ENCODE measurements at places on chromosomes 5 and 9.
A peak's percentile ranks its signal among the peaks of the same experiment; 100 is the strongest.

- DNase-seq = no peak
These were observed 203.4 kb downstream of the EFNA5 start for GRCh38 chr5:107467137-107467932.

DNA sequence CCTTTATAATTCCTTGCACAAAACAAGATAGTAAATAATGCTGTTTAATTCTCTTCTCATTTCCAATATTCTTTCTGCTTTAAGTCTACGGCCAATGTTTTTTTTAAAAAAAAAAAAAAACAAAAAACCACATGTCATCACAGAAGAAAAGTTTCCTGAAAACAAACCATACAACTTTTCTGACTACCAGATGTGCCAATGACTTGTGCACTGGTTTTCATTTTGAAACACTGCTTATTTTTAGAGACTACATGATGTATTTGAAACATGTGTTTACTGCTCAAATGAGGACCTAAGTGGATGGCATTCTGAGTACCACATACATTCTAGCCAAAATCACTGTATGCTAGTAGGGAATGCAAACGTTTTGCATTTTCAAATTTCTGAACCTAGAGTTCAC, 167.9 kb downstream of the GLIS3 start:
- no peak for DNase-seq

DNA sequence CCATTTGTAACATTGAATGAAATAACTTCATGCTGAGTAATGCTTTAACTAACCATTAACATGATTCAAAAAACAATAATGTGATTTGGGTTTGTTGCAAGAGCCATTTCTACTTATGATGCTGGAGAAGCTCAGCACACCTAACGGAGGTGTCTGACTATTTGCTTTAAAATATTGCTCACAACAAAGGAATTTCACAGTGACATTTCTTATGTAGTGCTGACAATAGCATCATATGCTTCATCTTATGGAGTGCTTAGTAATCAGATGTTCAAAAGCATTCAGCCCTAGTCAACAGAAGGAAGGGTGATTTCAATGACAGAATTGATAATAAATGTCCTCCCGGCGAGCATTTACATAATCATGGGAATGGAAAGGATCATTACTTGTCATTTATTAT, 1003.3 kb upstream of the COX7C start:
- DNase-seq = no peak

- no peak for DNase-seq
These were observed 31.9 kb downstream of the BARHL1 start for GRCh38 chr9:132614324-132614723.

- DNase-seq = no peak
These were observed 74.7 kb upstream of the RASGRF2 start for GRCh38 chr5:80885396-80886000.

DNA sequence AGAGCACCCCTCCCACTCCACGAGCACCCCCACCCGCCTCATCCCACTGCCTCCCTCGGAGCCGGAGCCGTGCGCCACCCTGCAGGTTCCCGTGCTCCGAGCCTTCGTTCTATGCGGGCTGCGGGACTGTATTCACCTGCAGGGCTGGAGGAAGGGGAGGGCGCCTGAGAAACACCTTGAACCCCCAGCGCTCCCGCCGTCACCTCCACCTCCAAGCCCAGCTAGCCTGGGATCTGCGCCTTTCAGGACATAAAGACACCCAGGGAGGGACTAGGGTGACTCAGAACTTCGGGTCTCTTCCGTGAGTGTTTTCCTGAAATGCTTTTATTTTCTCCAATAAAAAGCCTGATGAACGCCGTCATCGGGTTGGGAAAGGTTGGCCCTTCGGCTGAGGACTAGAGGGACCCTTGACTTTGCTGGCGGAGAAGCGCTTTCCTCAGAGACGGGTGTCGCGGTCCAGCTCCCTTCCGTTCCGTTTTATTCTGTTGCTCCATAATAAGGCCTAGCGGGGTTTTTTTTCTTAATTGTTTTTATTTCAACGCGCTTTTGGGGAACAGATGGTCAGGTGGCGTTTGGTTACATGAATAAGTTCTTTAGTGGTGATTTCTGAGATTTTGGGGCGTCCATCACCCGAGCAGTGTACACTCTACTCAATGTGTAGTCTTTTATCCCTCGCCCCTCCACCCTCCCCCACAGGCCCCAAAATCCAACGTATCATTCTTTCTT, 4.6 kb downstream of the TLX3 start:
- DNase-seq = no peak

GRCh38 chr9:22469928-22470544, 23.4 kb downstream of the DMRTA1 start:
- no peak for DNase-seq

DNA sequence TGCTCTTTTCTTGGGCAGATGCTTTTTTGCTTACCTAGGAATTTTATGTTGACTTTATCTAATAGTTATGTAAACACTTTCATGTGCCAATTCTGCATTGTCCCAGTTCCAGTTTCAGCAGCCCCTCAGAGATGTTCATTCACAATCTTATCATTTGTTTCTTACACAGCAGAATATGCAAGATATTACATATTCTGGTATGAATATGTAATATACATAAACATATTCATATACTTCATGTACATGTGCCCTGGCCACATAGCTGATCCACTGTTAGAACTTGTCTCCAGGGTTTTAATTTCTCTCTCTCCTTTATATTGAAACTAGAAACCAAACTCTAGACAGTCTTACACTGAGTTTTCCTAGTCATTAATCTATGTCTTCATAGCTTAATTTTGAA, 90.2 kb upstream of the PARP8 start:
- DNase-seq = no peak

DNA sequence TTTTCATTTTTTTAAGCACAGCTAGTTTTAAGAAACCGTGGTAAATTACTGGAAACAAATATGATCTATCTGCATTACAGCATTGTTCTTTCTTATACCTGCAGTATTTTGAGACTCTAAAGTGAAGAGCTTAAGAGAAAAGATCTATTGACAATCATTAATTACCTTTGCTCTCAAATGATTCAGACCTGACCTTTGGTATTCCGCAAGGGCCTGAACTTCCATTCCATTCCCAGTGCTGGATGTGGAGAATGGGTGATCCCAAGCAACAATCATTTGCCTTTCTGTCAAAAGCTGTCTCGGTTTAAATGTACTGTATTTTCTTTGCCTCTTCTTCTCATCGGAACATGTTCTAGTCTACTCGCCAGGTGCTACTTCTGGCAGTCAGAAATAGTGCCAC, 18.9 kb downstream of the NREP start:
- no peak for DNase-seq

- no peak for DNase-seq
These were observed 32.4 kb downstream of the HAPLN1 start for GRCh38 chr5:83688281-83688680.

GRCh38 chr9:98168941-98169488, 23.4 kb downstream of the CORO2A start:
- DNase-seq = peak; percentile 87

GRCh38 chr5:36744773-36745589, 131.6 kb upstream of the NIPBL start:
- peak; percentile 76 for DNase-seq
